ENCODE measurements at places on chromosomes 3 and 15.

DNA sequence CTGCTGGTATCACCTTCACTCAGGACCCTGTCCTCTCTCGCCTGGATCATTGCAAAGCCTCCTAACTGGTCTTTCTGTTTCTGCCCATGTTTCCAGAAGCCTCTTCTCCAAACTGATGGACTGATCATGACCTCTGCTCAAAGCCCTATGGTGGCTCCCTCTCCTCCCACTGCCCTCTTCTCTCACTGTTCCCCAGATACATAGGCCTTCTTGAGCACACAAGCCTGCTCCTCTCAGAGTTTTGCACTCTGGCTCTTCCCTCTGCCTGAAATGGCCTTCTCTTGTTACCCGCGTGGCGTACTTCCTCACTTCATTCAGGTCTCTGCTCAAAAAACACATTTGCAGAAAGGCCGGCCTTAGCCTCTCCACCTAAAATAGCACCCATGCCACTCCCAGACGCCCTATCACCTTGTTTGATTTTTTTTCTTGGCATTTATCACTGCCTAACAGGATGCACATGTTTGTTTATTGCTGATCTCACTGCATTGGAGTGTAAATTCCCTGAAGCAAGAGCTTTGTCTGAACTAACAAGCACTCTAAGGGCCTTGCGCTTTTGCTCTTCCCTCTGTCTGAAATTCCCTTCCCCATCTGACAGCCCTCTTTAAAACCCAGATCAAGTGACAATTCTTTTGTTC lies 1.4 kb upstream of the ETFA start:
- no peak for DNase-seq

DNA sequence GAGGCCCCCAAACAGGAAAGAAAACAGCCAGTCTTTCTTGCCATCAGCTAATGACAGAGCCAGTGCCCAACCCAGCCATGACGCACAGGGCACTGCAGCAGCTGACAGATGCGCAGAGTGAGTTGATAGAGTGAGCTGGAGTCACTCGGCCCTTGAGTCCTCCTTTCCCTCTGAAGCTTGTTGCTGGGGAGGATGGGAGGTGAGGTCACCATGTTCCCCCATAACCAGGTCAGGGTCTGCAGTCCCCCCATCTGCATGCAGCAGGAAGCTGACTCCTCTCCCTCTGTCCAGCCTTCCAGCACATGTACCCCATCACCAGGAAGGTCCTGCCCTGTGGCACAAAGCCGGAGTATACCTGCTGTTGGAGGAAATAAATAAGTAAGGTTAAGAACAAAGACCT lies 174.6 kb downstream of the ABHD5 start:
- DNase-seq = no peak

DNA sequence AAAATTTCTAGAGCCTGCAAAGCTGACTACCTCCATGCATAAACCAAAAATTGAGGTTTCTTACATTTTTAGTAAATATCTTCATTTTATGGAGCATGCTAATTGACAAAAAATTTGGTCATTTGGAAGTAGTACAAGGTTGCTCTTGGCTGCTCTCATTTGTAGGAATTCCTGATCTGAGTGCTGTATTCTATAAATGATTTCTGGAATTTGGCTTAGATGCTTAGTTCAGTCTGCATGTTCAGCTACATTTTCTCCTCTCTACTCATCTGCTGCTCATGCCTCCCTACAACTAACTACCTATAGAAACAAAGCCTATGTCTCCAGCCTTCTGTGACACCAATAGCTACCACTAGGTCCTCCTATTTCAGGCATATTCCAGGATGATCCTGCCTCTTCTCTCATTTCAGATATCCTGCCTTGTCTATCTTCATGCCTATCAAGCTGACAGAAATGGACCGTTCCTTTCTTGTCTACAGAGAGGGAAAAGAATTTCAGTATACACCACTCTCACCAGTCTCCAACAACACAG lies 901.1 kb downstream of the TBL1XR1 start:
- DNase-seq = no peak

DNA sequence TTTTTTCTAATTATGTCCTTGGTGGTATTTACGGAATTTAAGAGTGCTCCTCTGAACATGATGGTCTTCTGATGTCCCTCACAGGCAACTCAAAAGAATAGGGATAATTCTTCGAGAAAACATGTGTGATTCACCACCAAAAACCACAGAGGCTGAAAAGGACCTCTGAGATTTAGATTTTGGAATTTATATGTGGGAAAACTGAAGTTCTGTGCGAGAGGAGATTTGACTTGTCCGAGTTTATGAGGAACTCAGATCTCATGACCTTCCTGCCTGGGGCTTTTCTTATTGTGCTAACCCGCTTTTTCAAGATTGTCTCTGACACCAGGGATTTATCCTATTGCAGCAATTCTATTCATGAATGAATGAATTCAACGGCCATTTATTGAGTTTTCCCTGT lies 142.4 kb downstream of the FAM43A start:
- no peak for DNase-seq

DNA sequence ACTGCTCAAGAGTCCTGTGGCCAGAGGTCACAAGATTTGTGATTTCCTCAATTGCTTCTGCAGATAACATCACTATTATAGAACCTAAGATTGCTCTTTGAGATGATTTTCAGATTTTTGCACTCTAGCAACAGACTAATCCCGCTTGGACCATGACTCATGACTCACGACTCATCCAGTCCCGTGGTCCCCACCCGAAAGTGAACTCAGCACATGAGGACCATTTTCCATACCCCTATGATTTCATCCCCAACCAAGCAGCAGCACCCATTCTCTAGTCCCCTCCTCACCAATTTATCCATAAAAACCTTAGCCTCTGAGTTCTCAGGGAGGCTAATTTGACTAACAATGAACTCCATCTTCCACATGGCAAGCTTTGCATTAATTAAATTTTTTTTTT lies 106.3 kb upstream of the ALCAM start:
- DNase-seq = no peak

DNA sequence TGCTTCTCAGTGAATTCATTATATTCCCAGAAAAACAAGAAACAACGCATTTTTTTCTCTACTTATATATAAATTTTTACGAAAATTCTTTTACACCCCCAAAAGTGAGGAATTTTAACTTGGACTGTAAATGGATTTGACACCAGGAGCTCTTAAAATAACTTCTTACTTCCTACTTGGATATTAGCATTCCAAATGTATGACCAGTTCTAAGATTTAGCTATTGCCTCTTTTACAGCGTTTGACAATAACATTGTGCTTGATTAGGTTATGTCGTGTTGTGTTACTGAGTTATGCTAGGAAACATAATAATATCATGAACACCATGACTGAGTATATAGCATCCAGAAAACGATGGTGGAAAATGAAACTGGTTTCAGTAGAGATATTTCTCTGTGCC lies 177.0 kb downstream of the CNTN6 start:
- DNase-seq = no peak

- DNase-seq = no peak
Observed at GRCh38 chr3:129238945-129239705, 10.3 kb upstream of the COPG1 start.

DNA sequence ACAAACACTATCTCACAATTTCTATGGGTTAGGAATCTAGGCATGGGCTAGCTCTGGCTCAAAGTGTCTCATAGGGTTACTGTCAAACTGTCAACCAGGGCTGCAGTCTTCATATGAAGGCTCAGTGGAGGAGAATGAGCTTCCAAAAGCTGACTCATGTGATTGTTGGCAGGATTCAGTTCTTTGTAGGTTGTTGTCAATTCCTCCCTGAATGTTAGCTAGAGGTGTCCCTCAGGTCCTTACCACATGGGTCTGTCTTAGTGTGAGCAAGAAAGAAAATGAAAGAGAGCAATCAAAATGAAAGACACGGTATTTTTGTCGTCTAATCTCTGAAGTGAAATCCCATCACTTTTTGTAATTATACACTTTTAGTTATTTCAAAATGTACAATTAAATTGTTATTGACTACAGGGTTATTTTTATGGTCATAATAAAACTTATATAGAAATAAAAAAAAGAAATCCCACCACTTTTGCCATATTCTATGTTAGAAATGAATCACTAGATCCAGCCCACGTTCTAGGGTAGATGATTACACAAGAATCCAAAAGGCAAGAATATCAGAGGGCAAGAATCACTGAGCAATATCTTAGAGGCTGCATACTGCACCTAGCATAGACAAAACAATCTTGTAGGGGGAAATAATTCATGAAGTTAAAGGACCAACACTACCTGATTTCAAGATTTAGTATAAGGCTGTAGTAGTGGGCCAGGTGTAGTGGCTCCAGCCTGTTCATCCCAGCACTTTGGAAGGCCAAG lies 8.4 kb downstream of the ACSBG1 start:
- DNase-seq = no peak

GRCh38 chr3:73813291-73813690 lies 188.6 kb upstream of the PDZRN3 start:
- no peak for DNase-seq

GRCh38 chr15:77548589-77549557 lies 83.8 kb downstream of the LINGO1 start:
- DNase-seq = no peak

DNA sequence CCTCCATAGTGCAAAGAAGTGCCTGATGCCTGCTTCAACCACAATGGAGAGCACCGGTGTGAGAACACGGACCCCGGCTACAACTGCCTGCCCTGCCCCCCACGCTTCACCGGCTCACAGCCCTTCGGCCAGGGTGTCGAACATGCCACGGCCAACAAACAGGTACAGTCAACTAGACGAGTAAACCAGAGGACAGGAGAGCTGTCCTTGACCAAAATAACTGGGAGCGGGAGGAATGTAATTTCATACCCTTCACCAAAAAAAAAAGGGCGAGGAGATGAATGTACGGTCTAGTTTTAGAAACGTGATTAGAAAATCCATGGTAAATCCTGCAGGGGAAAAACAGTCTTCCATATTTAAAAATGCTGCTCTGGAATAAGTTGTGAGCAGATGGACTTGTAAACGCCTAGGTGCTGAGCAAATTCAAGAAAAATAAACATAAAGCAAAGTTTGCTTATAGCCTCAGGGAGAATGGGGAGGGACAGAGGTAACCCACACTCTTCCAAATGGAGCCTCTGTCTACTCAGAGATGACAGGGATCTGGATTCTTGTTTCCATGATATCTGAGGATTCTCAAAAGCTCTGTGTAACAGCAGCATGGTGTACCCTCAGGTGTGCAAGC lies 8.4 kb downstream of the THBS1 start:
- DNase-seq = no peak

GRCh38 chr3:49715611-49716121 lies 3.8 kb downstream of the AMIGO3 start:
- no peak for DNase-seq

GRCh38 chr15:25903024-25903581 lies 40.0 kb upstream of the ATP10A start:
- no peak for DNase-seq

DNA sequence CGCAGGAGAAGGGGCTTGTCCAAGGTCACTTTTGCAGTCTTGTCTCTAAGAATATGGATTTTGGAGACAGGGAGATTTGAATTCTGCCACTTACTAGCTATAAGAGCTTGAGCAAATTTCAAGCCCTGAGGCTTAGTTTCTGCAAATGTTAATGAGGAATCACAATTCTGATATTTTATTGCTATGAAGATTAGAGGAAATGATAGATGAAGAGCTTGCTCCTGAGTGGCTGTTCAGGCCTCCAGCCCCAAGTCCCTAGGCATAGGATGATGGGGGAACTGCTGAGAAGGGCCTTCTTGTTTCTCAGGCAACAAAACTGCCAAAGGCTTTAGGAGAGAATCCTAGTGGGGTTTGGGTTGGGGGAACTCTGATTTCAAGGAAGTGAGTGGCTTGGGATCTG lies 18.8 kb upstream of the PSTPIP1 start:
- DNase-seq = no peak

DNA sequence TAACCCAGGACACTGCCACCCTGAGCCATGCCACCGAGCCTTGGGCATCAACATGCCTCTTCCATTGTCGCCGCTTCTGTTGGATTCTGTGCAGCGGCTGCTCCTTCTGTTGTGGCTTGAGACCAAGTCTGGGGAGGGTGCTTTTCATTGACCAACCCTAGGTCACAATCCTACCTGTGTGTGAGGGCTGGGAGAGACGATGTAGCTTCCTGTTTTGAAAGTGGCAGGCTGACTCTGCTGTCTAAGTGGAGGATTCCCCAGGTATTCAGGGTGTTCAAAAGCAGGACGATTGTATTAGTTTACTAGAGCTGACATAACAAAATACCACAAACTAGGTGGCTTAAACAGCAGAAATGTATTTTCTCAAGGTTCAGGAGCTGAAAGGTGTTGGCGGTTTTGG lies 13.0 kb upstream of the ACAP2 start:
- DNase-seq = no peak

GRCh38 chr3:29164825-29165224 lies 116.0 kb upstream of the RBMS3 start:
- DNase-seq = no peak

GRCh38 chr15:35858707-35859106 lies 312.7 kb upstream of the DPH6 start:
- no peak for DNase-seq

DNA sequence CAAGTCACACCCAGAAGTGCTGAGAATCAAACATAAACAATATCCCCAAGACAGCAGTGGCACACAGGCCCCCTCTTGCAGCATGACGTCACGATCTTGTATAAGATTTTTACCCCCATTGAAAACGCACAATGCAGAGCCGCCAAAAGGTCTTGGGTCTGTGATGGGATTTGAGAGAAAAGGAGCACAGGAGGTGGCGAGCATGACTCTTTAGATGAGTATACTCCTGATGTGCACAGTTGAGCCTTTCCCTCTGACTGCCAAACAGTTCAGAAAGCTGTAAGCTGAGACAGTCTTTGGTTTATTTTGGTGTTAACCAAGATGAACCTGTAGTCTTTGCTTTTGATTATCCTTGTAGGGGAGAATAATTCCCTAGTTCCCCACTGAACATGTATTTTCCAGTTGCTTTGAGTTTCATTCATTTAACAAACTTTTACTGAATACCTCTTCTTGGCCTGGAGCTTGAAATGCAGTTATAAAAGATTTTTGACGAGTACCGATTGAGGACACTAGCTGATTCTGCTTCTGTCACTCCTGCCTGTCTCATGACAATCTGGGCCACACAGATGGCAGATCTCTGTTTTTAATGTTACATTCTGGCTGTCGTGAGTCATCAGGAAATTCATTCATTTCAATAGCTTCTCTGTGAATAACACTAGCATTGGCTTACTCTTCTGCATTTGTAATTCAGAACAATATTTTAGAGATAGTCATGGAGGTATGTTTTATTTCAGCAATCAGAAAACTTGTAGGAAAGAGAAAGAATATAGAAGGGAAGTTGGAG lies 28.9 kb downstream of the CFAP91 start:
- no peak for DNase-seq

DNA sequence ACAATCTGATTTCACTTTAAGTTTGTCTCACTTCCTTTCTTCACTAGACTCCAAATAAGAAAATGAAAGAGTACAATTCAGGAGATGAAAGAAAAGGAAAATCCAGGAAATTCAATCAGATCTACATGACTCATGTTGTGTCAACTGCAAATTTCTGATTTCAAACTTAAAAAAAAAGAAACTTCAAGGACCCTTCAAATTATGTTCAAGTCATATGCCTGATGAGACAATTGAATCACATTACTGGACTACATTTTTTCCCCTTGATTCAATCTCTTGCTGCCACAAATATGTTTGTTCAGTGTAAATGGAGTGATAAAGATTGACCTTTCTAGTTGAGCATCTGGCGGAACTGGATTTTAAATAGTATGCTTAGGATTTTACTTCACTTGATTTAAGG lies 37.4 kb downstream of the FRMD5 start:
- DNase-seq = no peak
